A549 treated with Hydrocortisone at 1 μM for 4 hours (cell line): ENCODE measurements at places on chromosomes 3 and 15. TPM values are rescaled to one million over a fixed set of nuclear protein-coding genes. Genes with fewer than 3 reads are reported as not detected.

The IL17RE gene
- 1.4 to 2.3 TPM (median 1.6 TPM) in 5 replicates for total RNA-seq

The PXYLP1 gene
- total RNA-seq = 12.0 to 17.0 TPM (median 14.9 TPM) in 5 replicates

The TRIM59 gene
- total RNA-seq = 7.0 to 11.3 TPM (median 8.5 TPM) in 5 replicates

The SAMMSON gene
- not detected in 5 replicates for total RNA-seq

The ITGA11 gene
- total RNA-seq = 2.7 to 7.5 TPM (median 4.6 TPM) in 5 replicates

The AADAC gene
- 10.7 to 12.8 TPM (median 12.1 TPM) in 5 replicates for total RNA-seq

The P2RY1 gene
- 0.47 to 0.60 TPM (median 0.50 TPM) in 5 replicates for total RNA-seq

The TICRR gene
- total RNA-seq = 10.1 to 13.7 TPM (median 11.9 TPM) in 5 replicates

The DZIP1L gene
- total RNA-seq = 9.1 to 13.9 TPM (median 10.3 TPM) in 5 replicates

The SEMA6D gene
- not detected in 5 replicates for total RNA-seq

The TLE3 gene
- 30.4 to 36.4 TPM (median 34.4 TPM) in 5 replicates for total RNA-seq

The RGMA gene
- total RNA-seq = 0.25 to 0.40 TPM (median 0.31 TPM) in 5 replicates
